Right cardiac atrium (tissue), 5 donors: ENCODE measurements at places on chromosomes 6 and 20. TPM values are rescaled to one million over a fixed set of nuclear protein-coding genes. Genes with fewer than 3 reads are reported as not detected.
A peak's percentile ranks its signal among the peaks of the same experiment; 100 is the strongest.

LRRC73 gene
- total RNA-seq: 2.3 TPM

HS3ST5 gene
- not detected for total RNA-seq

SOBP gene
- total RNA-seq: 20.6 TPM

GRCh38 chr20:11376998-11377397, 540.7 kb upstream of the BTBD3 start:
- DNase-seq: no peak

DNA sequence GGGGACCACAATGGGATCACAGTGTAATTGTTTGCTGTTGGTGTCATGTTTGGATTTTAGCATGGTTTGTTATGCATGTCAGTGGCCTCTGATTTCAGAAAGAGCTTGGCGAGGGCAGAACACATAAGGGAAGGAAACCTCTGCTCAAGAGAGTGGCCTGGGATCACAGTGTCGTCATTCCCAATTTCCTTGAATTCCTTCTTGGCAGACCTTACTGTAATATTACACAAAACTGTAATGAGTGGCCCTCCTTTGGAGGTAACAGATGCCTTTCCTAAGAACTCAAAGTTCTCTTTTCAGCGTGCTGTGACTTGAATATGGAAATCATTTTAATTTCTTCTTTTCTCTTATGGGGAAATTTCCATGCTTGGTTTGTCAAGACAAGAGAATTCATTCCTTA, 46.9 kb downstream of the JAG1 start:
- no peak for DNase-seq

GRCh38 chr20:25191051-25191450, 4.5 kb upstream of the ENTPD6 start:
- DNase-seq: peak; percentile 80

GRCh38 chr6:15393605-15394004, 147.7 kb downstream of the JARID2 start:
- no peak for DNase-seq
